ENCODE measurements at places on chromosomes 7 and 10.

DNA sequence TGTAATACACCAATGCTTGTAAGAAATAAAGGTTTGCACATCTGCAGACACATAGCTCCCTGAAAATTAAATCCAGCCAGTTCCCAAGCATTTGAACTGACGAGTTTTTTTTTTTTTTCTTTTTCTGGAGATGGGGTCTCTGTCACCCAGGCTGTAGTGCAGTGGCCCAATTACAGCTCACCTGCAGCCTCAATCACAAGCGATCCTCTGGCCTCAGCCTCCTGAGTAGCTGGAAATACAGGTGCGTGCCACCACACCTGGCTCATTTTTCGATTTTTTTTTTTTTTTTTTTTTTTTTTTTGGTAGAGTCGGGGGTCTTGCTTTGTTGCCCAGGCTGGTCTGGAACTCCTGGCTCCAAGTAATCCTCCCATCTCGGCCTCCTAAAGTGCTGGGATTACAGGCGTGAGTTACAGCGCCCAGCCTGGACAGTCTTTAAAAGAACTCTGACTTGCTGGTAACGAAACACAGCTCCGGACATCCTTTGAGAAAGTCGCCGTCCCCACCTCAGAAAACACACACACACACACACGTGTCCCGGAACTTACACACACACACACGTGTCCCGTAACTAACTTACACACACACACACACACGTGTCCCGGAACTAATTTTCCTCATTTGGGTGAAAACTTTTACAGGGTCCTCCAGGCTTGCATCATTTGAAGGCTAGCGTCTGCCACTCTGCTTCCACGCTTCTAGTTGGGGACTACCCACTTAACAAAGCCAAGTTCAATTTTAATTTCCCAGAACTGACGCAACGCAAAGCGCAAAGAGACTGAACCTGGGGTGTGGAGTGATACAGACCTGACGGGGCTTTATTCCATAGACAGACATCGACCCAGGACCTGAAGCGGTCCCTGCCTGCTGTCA lies 18.6 kb downstream of the OCM2 start:
- peak; percentile 29 for DNase-seq

- no peak for DNase-seq
These were observed 71.1 kb upstream of the INSYN2A start for GRCh38 chr10:127267442-127267841.

DNA sequence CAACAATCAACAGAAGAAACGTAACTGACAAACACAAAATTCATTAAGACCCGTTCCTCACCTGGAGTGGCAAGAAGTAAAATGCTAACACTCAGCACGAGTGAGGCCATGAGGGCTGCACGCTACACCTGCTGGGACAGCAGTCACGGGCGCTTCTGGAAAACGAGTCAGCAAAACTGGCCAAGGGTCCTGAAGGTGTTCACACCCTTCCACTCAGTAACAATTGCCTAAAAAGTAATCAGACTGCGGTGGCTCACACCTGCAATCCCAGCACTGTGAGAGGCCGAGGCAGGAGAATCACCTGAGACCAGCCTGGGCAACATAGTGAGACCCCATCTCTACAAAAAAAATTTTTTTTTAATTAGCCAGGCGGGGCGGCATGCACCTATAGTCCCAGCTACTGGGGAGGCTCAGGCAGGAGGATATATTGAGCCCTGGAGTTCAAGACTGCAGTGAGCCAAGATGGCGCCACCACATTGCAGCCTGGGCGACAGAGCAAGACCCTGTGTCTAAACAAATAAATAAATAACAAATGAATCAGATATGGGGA lies 199.1 kb downstream of the MAD1L1 start:
- no peak for DNase-seq

DNA sequence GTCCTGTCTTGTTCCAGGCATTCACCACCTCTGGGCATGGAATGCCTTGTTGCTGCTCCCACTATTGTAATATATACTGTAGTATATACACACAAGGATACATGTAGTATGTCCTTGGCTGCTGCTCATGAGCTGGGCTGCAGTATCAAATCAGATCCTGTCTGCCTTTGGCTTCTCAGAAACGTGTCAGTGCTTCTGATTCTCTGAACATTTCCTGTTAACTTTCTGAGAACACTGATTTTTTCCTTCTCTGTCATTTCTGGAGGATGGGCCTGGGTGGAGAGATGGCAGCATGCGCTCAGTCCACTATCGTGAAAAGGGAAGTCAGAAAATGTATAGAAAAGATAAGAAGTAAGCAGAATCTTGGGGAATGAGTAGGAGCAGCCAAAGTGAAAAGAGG lies 12.2 kb downstream of the SFTPA2 start:
- DNase-seq: no peak

DNA sequence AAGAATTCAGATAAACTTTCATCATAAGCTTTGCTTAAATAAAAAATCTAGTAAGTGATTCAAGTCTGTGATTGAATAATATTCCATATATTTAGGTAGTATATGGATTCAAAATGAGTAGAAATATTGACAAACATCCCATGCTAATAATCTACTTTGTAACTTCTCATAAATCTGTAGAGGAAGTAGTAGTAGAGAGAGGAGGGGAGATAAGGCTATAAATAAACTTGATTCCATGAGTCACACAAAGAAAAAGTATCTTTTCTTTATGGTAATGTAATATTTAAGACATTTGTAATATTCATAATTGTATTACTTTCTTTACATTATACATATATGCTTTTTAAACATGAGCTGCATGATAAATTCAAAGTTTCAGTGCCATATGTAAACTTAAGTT lies 25.6 kb upstream of the CD36 start:
- no peak for DNase-seq

DNA sequence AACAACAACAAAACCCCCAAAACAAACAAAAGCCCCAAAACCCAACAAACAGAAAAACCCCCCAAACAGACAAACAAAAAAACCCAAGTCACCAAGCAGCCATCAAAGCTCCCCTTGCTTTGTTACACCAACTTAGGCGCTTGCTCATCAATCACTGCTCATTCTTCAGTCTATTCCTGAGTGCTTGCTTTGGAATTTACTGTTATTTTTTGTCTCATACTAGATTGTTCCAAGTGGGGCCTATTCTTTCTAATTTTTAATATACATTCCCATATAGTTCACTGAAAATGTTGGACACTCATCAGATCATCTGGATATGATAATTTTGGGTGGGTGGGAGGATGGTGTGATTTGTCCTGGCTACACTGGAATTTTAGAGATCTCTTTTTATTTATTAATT lies 126.0 kb upstream of the JCAD start:
- no peak for DNase-seq

GRCh38 chr10:72277340-72277995 lies 3.7 kb downstream of the DDIT4 start:
- no peak for DNase-seq

DNA sequence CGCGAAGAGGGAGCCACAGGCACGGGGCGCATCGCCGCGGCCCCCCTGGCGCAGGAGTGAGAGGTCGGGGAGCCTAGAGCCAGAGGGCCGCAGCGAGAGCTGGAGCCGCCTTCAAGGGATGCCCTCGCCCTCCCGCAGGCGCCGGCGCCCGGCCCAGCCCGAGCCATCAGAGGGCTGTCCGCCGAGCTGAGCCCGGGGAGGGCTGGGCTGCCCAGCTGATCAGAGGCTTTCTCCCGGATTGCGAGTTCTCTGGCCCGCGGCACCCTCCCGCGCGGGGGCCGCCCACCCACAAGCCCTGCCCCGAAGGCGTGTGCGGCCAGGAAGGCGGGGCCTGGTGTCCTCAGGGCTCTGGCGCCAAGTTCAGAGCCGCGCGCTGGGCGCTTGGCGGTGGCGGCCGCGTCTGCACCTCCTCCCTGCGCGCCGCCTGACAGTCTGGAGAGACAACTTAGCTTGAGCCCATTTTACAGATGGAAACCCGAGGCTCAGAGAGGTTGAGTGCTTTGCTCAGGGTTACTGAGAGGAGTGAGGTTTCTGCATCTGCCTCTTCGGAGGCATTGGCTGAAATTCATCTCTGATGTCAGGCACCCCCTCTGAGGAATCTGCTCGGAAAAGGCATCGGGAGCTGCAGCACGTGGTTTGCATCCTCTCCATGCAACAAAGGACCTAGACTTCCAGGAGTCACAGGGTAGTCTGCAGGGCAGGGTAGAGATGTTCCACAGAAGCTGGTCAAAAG lies 3.8 kb upstream of the ANTXRL start:
- DNase-seq: peak; percentile 69

DNA sequence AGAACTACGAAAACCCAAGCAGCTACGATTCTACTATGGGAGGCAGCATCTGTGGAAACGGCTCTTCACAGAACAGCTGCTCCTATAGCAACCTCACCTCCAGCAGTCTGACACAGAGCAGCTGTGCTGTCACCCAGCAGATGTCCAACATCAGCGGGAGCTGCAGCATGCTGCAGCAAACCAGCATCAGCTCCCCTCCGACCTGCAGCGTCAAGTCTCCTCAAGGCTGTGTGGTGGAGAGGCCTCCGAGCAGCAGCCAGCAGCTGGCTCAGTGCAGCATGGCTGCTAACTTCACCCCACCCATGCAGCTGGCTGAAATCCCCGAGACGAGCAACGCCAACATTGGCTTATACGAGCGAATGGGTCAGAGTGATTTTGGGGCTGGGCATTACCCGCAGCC lies 81.6 kb upstream of the SAMD8 start:
- DNase-seq: no peak

DNA sequence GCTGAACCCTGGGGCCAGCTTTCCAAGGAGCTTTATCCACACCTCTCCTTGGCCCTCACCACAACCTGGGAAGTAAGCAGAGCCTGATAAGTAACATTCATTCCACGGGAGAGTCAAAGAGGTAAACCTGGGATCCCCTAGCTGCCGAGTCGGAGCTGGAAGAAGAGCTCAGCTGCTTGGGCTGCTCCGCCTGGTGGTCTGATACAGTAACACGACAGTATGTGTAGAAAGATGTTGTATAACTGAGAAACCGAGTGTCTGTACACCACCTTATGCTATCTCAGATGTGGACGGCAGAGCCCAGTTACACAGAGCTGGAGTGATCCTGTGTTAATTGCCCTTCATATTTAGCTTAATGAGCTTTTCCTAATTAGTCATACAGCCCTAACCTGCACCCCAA lies 151.3 kb upstream of the KMT2E start:
- no peak for DNase-seq

DNA sequence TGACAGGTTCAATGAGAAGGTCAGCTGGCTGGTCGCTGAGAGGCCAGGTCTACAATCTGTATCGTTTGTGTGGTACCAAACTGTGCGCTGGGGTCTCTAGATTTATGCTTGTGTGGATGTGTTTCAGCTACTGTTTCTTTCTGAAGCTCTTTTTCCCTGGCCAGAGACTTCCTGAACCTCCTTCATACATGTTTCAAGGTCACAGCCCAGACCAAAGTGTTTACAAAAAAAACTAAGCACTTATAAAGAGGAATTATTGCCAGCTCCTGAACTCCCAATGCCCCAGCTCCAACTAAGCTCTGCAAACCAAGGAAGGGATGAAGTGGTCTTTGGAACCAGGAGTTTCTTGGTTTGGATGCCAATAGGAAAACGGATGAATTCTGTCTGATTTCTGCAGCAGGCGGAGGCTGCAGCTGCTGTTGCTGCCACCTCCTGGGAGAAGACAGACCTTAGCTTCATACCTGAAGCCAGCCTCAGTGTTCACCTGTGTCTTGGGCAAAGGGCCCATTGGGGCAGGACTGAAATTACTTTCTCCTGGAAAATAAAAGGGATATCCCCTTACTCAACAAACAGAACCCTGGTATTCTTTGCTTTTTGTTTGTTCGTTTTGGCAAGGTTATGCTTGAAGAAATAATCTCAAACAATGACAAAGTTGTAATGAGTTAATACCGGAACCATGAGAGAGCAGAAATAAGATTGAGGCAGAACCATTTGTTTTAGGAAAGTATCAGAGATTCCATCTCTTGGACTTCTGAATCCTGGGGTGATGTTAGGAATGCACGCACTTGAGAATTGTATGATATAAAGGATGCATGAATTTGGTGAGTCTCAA lies 24.6 kb upstream of the MKLN1 start:
- DNase-seq: no peak

DNA sequence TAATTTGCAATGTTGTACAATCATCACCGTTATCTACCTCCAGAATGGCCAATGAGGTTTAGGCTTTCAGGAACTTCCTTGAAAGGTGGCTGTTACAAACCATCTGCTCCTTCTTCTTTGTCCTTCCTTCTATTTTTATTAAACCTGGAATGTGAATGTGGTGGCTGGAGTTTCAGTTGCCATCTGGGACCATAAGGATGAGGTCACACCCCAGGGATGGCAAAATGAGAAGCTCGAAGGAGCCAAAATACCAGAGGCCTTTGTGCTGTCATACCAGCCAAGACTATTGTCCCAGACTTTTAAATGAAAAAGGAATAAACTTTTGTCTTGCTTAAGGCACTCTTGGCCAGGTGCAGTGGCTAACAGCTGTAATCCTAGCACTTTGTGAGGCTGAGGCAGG lies 30.9 kb upstream of the LMTK2 start:
- DNase-seq: no peak

- DNase-seq: no peak
These were observed 76.1 kb downstream of the LRRC17 start for GRCh38 chr7:102988631-102989560.

DNA sequence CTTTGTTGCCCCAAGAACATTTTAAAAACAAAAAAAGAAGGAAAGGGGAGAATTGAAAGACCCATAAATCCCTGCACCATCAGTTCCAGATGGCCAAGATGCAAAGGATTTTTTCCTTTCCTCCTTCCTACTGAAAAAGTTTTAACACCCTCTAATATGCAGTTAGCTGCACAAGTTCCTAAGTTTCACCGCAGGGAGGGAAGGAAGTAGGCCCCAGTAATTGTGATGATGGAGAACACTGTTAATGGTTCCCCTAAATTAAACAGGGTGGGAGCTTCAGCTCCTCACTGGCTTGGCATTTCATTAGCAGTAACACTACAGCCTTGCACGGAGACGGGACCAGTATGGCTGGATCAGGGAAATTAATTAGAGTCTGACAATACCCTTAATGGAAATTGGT lies 63.7 kb upstream of the PPIF start:
- no peak for DNase-seq

- no peak for DNase-seq
These were observed 9.2 kb upstream of the SLC18A3 start for GRCh38 chr10:49600781-49601400.

DNA sequence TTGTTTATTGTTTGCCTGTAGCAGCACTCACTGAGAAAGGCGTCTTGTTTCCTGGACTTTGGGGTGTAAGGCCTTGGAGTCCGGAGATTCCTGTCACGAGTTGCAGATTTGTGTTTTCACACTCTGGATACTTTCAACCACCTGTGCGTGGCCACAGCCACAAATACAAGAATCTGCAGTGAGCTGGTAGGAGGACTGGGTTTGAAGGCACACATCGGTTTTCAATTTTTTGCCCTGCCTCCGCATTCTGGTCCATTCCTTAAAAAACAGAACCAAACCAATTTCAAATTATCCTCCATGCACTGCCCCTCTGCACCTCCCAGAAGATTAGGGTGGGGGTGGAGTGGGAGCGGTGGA lies 619 bp downstream of the EXOC4 start:
- DNase-seq: peak; percentile 6

DNA sequence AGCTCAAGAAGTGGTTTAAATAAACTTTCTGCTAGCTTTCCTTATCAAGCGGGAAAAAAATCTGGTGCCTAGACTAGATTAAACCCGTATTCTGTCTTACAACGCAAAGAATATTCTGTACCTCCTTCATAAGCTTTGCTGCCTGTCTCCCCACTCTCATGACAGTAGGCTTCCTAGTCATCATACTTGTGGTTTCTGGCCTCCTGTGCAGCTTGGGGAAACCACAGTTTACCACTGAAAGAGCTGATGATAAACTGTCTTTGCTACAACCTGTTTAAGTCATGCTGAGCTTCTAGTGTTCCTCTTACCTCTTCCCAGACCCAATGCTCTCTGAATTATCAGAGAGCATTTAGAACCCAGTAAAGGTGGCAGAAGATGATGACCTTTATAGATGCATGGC lies 55.0 kb downstream of the PODXL start:
- no peak for DNase-seq

Measured in hematopoietic multipotent progenitor cell treated with erythropoietin and hydrocortisone succinate and interleukin-3 and kit ligand, for 15 days (in vitro differentiated cells).